ENCODE measurements at places on chromosomes 12 and 14.

- DNase-seq: no peak
Measured at GRCh38 chr14:54818201-54819133, 84.2 kb downstream of the GCH1 start.

GRCh38 chr14:104602315-104602932 lies 2.1 kb downstream of the TMEM179 start:
- no peak for DNase-seq

DNA sequence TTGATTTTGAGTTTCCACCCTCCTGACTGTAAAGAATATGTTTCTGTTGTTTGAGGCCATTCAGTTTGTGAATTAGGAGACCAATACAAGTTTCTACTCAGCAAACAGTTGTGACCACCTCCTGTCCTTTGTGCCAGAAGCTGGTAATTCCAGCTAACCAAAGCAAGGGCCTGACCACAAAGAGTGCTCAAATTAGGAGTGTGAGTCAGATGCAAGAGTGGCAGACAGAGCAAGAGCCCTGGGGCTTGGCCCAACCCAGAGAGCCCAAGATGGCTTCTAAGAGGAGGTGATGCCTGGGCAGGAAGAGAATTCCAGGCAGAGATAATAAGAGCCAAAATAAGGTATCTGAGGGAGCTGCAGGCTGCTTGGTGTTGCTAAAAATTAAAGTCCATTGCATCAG lies 77.7 kb upstream of the C14orf132 start:
- DNase-seq: no peak

- no peak for DNase-seq
Measured at GRCh38 chr12:53365245-53365904, 14.6 kb upstream of the SP1 start.

GRCh38 chr14:33589334-33589733 lies 361.5 kb downstream of the EGLN3 start:
- DNase-seq: no peak

DNA sequence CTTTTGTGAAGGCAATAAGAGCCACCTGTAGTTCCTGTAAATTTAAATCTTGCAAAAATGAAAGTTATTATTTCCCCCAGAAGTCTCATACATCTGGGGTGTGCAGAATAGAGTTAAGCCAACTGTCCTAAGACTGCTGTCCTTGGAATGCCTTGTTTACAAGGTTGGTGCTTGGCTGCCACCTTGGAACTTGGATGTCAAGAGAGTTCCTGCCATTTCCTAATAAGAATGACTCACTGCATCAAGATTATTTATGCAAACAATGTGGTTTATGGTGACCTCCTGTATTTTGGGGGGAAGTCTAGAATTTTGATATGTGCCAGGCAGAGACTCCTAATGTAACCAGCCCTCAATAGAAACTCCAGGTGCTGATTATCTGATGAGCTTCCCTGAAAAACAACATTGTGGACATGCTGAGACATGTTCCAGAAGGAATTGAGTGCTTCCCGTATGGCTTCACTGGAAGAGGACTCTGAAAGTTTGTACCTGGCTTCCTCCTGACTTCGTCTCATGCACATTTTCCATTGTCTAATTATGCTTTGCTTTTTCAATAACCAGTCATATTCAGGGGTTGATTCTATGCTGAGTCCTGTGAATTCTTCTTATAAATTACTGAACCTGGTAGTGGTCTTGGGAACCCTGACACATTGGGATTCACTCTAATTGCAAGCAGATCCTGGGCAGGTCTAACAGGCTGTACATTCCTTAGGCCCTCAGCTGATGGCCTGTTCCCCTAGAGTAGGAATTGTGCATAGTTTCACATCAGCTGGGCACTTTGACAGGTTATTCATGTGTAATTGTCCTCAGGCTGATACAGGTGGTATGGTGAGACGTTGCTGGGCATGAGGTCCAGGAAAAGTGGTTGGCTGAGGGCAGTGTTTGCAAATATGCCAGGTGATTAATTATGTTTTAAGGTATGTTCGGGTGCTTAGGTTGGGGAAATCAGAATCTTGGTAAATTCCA lies 1370.7 kb upstream of the TMEM132C start:
- no peak for DNase-seq

- no peak for DNase-seq
Measured at GRCh38 chr12:78088391-78088832, 257.7 kb downstream of the NAV3 start.

DNA sequence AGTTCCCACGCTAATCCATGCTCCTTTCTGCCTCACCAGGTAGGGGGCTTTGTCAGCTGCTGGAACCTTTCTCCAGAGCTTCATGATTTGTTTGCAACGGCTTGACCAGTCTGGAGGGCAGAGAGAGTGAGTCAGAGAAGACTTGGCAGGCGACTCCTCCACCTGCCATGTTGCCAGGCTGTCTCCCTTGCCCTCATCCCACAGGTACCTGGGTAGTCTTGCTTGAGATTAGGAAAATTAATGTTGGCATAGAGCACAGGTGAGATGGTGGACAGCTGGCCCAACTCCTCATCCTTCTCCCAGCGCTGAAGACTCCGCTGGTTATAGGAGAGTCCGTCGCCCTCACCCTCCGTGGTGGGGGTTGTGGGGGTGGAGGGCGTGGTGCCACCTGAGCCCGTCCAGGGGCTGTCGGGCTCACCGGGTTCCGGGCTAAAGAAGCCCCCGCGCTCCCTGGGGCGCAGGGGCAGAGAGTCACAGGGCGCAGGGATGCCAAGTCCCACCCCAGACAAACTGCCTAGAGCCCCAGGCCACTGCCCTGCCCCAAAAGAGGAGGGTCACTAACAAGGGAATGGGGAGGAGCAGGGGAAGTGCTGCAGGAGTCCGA lies 18.6 kb downstream of the KMT2D start:
- DNase-seq: no peak

DNA sequence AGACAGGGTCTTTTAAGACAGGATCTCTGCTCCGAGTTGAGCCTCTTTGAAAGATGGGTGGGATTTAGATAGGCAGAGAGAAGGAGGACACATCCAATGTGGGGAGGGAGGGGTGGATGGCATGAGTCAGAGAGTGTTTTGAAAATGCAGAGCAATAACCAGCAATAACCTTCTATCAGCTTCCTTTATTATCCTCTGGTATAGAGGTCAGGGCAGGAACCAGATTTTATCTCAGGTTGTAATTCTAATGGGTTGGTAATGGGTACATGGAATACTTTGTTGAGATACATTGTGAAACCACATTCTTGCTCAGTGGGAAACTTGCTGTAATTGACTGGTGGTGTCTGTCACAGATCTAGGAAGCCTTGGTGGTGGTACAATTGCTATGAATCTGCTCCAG lies 37.6 kb upstream of the CCDC63 start:
- no peak for DNase-seq

- no peak for DNase-seq
Measured at GRCh38 chr14:91231446-91231845, 13.1 kb downstream of the GPR68 start.
